DND-41 (cell line): ENCODE measurements at places on chromosomes 16 and 17.

DNA sequence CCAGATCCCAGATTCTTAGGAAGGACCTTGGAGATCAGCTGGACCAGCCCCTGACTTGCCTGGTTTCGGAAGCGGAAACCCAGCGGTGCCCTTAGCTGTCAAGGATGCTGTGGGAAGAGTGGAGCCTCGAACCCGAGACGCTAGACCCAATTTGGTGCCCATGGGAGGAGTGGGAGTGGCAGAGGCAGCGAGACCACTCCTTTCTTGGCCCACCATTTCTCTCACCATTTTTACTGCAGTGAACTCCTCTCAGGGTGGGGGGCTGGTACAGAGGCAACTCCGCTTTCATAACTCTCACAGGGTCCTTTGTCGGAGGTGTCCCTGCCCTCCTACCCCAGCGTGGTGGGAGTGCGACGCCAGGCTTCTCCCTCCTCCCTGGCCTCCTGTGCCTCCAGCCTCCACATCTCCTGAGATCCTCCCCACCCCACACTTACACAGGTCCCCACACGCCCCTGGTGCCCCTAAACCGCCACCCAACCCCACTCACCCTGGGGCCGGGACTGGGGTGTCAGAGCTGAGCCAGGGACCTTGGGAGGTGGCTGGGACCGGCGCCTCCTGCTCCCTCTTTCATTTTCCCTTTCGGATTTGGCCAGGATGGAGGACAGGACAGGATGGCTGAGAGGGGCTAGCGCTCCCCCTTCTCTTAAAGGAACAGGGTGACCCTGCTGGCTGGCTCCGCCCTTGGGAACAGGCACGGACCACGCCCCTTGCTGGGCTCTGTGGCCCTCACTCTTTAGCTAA is at the start of gene GJD3:
TSS of gene GJD3 (minus strand) at position 617 of the 741 bp plus-strand sequence. CDS start 922 bp downstream, outside the sequence.
- no peak for DNase-seq

DNA sequence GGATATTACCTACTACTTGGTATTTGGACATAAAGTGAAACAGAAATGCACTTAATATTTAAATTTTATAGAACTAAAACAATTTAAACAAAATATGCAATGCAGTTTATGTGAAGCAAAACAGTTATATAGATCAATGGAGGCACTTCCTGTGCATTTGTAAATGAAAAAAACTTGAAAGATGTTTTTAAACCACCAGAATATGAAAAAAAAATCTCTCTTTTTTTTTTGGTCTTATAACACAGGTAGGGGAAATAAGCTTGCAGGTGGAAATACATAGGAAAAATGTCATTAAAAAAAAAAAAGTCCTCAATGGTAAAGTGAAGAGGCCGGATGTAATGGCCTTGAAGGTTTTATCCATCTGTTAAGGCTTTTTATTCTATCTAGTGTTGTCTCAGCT is 180.3 kb upstream of the AXIN2 start:
- no peak for DNase-seq

DNA sequence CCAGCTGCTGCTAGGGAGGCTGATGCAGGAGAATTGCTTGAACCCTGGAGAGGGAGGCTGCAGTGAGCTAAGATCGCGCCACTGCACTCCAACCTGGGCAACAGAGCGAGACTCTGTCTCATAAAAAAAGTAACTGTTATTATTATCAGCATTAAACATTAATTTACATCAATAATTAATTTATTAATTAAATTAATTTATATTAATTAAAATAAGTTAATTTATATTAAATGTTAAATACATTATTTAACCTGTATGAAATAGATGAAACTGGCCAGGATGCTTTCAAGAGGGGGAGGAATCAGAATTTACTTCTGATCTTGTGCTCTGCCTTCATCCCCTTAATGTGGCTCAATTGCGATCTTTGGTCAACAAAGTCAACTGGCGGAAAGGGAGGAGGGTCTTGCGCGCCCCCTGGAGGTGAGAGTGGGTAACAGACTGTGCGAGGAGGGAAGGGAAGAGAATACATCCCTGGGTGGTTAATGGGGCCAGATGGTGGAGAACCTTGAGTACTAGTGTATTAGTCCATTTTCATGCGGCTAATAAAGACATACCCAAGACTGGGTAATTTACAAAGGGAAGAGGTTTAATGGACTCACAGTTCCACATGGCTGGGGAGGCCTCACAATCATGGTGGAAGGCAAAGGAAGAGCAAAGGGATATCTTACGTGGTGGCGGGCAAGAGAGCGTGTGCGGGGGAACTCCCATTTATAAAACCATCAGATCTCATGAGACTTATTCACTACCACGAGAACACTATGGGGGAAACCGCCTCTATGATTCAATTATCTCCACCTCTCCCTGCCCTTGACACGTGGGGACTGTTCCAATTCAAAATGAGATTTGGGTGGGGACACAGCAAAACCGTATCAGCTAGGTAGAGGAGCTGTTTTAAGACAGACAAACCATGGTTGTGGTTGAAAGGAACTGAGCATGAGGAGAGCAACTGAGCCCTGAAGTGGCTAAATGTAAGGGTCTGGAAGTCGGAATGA is 15.7 kb upstream of the CPPED1 start:
- DNase-seq: peak; percentile 73

DNA sequence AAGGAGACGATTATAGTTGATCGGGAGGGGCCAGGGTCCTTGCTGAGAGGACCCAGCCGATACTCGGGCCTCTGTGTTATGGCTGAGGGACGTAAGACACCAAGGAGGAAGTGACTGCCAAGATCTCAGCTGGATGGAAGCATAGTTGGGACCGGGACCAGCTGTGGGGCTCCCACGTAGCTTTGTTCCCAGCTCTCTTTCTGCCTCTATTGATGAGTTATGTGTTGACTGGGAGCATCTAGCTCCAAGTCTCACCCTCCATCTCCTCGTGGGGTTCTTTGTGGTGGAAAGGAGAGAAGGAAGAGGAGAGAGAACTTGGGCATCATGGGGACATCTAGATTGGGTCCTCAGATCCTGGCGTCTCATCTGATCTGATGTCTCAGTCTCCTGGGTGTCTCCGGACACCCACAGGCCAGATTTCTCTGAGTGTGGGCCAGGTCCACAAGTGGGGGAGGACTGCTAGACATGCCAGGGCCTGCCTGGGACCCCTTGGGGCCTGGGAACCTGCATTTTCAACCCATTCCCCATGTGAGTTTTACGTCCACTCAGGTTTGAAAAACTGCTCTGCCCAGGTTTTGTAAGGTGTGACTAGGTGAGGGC is 1.0 kb downstream of the MGRN1 start:
- DNase-seq: no peak

GRCh38 chr17:62119373-62119772 is 54.3 kb upstream of the MED13 start:
- DNase-seq: no peak

- no peak for DNase-seq
Observed at GRCh38 chr16:850668-851067, 50.1 kb upstream of the GNG13 start.

DNA sequence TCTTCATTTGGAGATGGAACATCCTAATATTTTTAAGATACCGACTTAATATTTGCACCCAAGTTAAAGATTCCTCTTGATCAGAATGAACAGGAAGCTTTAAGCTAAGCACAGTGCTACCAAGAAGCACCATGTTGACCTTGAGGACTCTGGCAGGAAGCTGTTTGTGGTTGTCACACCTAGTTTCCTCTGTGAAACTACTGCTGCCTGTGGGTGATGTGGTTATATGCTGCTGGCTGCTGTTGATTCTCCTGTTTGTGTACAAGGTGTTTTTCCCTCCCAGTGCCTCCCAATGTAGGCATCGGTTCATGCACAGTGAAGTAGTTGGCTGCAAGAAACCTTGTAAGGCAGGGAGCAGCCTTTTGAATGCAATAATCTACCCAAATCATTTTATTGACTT is 23.4 kb downstream of the RBL2 start:
- DNase-seq: peak; percentile 89

GRCh38 chr16:8956265-8957062 is 7.2 kb downstream of the USP7 start:
- no peak for DNase-seq

GRCh38 chr17:33596899-33597298 is 303.8 kb upstream of the ASIC2 start:
- DNase-seq: no peak

DNA sequence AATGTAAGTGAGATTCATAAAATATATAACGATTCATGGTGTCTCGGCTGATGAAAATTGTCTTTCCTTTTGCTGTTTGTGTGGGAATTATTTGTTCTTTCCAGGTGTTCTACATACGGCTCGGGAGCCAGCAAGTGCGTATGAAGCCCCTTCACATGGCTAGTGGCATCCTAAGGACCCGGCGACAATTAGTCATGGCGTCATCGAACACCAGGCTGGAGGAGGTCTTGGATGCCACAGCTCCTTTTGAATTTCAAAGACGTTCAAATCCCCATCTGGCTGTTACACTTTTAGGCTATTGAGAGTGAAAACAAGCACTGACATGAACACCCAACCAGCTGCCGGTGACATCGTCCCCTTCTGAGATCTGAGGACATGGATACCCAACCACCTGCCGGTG is 397.7 kb upstream of the TNRC6C start:
- no peak for DNase-seq

DNA sequence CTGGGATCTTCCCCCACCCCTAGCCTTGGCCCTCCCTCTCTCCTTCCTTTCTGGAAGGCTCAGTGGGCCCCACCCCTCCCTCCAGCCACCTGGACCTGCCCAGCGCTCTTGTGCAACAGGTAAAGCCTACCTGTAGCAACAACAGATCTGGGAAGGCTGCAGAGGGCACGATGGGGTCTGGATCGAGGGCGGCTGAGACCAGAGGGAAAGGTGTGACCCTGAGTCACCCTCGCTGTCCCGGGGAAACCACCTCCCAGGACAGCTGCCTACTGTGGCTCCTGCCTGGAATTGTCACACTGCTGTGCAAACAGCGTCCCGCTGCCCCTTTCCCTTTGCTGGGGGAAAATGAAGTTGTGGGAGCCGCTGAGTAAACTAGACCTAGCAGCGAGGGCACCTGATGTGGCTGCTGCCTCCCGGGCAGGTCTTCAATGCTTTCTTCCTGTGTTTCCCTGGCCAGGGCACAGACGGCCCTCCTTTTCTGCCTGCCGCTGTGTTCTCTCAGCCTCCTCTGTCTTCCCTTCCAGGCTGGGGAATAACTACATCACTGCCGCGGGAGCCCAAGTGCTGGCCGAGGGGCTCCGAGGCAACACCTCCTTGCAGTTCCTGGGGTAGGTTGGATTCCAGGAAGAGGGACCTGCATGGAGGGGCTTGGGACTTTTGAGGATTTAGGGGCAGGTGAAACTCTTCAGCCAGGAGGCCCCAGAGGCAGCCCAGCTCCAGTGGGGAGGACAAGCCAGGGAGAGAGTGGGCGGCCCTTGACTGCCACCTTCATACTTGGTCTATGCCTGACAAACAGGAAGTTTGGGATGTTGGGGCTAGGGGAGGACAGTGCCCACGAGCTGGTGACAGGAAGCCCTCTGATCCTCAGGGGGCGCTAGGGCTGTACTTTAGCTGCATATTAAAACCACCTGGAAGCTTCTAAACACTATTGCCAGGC is 22.2 kb upstream of the CYLD start:
- DNase-seq: peak; percentile 39

DNA sequence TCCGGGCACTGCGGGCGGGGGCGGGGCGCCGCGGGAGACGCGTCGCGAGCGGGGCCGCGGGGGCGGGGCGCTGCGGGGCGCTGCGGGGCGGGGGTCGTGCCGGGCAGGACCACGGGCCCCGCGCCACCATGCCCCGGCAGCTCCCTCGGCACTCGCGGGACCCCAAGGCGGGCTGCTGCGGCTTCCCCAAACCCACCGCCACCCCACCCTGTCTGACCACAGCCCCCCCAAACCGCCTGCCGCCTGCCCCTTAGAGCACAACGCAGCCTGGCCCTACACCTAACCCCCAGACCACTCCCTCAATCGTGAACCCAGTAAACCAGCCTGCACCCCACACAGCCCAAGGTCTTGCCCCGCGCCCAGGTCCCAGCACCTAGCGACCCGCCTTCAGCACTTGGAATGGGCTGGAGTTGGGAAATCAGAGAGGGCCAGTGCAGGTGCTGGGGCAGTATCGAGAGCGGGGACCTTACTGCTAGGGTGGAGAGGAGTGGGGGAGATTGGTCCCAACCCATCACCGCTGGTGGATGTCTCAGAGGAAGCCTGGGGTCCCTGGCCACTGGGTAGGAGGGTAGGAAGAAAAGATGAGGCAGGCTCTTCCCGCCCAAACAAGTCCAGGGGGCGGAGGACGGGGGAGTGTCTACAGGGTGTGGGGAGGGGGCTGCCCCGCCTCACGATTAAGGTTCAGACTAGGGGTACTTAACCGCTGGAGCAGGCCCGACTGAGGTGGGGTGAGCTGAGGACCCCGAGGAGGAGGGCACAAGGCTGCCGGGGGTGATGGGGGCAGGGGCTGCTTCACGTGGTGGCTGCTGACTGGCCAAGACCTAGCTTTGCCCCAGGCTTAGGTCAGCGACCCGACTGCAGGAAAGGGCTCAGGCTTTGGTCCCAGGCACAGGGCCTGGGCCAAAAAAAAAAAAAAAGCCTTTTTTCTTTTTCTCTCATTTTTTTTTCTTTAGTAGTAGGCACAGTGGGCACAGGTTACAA is 539 bp upstream of the VAMP2 start:
- DNase-seq: peak; percentile 57

DNA sequence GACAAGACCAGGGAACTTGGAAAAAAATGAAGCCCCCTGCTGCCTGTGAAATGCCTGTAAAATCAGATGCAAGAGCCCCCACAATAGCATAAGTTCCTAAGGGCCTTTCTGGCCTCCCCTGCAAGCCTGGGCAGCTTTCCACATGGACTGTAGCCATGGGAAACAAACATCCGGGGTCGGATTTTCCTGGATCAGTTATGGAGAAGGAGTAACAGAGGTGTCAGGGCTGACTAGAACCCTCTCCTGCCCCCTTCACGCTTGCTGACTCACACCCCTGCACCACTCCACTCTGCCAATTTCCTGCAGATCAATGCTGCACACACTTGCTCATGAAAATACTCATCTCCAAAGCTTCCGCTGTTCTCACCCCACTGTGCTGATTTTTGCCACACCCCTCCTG is 258.6 kb downstream of the CBLN1 start:
- DNase-seq: no peak

GRCh38 chr16:1050921-1051320 is 21.6 kb upstream of the SSTR5 start:
- DNase-seq: no peak
